ENCODE measurements at places on chromosomes 7 and 10. TPM values are rescaled to one million over a fixed set of nuclear protein-coding genes. Genes with fewer than 3 reads are reported as not detected.

ZNF33A gene
- polyA plus RNA-seq = 10.3 TPM

VSTM2A gene
- not detected for polyA plus RNA-seq

NUTM2E gene
- polyA plus RNA-seq = 0.20 TPM

CFAP69 gene
- polyA plus RNA-seq = not detected

HEPACAM2 gene
- polyA plus RNA-seq = not detected

SLC26A4 gene
- polyA plus RNA-seq = 0.03 TPM

GARS1 gene
- polyA plus RNA-seq = 46.0 TPM

PNLIP gene
- polyA plus RNA-seq = not detected

DNA sequence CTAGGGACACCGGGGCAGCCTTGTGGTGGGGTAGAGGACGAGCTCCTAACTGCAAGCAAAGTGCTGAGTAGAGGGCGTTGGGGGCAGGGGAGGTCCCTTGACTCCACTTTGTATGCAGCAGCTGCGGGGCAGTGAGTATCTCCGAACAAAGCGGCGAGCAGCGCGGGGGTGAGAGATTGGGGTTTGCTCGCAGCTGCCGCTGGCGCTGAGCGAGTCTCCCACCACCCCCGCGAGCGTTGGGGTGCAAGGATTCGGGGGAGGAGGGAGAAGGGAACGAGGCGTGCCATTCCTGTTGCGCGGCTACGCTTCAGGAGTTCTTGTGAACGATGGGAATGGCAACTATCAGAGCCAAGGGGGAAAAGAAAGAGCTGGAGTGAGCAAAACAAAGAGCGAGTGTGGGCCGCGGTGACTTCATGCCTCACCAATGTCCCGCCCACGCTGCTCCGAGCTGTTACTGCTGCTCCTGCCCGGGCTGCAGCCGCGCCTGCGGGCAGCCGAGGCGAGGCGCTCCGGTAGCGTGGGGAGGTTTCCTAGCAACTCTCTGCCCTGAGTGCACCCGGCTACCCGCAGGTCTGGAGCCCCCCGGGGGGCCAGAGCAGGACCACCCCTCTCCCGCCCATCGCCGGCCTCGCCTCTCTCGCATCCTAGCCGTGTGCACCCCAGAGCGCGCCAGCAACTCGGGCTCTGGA, at the start of gene ITGB8:
ITGB8 (plus strand) TSS at position 662 of the 689 bp plus-strand sequence. CDS start 907 bp downstream, outside the sequence.
- DNase-seq = peak; percentile 52

DNA sequence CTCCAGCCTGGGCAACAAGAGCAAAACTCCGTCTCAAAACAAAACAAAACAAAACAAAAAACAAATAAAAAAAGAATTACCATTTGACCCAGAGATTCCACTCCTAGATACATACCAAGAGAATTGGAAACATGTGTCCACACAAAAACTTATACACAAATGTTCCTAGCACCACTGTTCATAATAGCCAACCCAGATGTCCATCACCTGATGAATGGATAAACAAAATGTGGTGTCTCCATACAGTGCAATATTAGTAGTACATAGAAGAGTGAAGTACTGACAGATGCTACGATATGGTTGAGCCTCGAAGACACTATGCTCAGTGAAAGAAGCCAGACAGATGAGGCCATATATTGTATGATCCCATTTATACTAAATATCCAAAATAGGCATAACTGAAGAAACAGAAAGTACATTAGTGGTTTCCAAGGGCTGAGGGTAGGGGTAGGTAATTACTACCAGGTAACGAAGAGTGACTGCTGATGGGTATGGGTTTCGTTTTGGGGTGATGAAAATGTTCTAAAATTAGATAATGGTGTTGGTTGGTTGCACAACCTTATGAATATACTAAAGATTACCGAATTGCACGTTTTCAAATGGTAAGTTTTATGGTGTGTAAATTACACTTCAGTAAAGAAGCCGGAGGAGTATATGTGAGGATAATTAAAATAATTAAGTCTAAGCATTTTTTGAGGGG, 20.0 kb downstream of the MYO1G start:
- no peak for DNase-seq

DNA sequence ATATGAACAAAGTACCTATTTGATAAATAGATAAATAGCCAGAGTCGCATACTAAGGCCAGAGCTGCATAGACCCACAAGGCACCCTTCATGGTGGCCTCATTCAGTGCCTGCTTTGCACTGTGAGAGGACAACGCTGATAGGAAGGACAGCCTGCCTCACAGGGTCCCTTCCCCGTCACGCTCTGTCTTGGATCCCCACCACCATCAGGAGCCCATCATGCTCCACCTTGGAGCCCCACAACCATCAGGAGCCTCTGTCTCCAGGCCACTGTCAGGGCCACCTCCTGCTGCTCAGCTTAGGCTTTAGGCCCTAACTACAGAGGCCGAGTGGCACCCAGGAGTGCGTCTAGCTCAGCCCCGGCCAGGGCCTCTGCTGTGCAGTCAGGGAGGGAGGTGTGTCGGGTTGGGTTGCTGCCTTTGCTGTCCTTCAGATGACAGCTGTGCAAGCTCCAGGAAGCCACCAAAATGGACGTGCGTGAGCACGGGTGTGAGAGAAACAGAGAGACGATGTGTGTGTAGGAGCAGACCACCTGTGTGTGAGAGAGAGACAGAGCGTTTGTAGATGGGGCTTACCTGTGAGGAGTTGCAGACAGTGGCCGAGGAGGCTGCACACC, 516.9 kb downstream of the GLRX3 start:
- no peak for DNase-seq

DNA sequence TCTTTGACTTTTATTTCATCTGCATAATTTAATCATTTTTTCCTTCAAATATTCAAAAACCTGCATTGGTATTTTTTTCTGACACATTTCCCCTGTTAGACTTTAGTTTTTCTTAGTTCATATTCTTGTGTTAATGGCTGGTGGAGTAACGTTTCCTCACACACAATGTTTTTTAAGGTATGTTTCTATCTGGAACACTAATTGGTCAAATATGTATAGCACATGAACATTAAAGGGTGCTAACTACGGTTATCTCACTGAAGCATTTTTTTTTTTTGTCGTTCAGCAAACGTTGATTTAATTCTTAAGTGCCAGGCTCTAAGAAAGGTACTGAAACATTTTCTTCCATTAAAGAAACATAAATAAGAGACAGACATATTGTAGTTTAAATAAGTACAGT, 87.7 kb downstream of the PTPRZ1 start:
- no peak for DNase-seq

GRCh38 chr10:125928928-125929585, 32.7 kb downstream of the FANK1 start:
- no peak for DNase-seq

- DNase-seq = peak; percentile 73
These were observed 13.1 kb upstream of the ARPC1A start for GRCh38 chr7:99312316-99313203.

- DNase-seq = peak; percentile 71
These were observed 126.5 kb downstream of the CUBN start for GRCh38 chr10:17003151-17003550.

- DNase-seq = no peak
These were observed 65.1 kb upstream of the CYP26C1 start for GRCh38 chr10:92995509-92995908.

GRCh38 chr10:43688348-43688892, 39.7 kb upstream of the ZNF32 start:
- DNase-seq = no peak

DNA sequence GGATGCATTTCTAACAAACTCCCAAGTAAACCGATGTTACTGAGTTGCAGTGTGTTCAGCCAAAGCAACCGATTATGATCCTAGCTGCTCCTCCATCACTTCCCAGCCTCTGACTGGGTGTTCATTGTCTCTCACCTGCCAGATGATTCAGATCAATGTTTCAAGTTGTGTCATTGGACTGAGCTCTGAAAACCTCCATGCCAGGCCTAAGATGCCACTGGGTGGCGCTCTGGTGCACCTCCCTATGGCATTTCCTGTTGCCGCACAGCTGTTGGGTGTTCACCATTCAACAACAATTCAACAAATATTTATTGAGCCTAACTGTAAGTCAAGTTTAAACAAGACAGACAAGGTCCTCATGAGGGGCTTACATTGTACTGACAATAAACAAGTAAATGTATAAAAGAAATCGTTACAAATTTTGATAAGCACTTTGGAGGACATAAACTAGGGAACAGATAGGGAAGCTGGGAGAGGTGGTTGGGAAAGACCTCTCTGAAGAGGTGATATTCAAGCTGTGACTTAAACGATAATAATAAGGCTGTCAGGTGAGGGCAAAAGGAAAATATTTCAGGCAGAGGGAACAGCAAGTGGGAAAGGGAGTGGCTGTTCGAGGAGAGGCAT, 22.8 kb downstream of the RGR start:
- peak; percentile 4 for DNase-seq

- DNase-seq = no peak
These were observed 15.2 kb downstream of the FAM20C start for GRCh38 chr7:207418-208129.

DNA sequence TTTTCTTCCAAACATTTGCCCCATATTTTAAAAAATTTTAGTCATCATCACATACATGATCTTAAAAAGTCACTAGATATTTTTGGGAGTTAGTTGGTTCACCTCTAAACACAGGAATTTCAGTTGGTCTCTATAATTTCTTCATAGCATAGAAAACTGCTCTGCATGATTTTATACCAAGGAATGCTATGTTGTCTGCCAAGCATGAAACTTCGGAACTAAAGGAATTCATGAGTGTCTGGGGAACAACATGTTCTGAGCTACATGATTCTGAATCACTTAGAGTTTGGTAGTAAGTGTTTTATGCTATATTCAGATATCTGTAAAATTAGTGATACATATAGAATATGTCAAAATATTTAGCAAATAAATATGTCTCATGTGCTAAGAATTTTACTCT, 957.8 kb downstream of the GATA3 start:
- DNase-seq = no peak

Data from CD14-positive monocyte (primary cell).